ENCODE measurements at places on chromosomes 1 and 21.

DNA sequence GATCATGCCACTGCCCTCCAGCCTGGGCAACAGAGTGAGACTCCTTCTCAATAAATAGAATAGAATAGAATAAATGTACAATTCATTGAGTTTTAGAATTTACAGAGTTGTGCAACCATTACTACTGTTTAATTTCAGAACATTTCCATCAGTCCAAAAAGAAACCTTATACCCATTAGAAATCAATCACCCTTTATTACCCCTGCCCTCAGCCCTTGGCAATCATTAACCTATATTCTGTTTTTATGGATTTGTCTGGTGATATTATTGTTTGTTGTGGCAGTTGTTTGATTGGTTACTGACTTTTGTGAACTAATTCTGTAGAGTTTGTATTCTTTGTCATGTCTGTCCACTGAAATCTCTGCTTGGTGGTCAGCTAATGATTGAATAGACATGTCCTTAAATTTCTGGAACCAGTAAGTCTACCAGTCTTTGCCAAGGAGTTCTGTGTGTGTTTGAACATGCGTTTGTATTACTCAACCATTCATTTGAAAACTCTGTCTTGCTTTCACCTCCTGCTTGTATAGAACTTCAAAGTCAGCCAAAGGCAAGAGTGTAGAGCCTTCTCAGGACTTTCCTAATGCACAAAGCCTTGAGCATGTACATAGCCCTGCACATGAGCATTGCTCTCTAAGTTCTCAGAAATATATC is 208.8 kb downstream of the GPR52 start:
- DNase-seq = no peak

GRCh38 chr1:178143730-178144690 is 50.1 kb downstream of the RASAL2 start:
- DNase-seq = no peak

- no peak for DNase-seq
Measured at GRCh38 chr1:174028495-174028894, 6.3 kb upstream of the RC3H1 start.

DNA sequence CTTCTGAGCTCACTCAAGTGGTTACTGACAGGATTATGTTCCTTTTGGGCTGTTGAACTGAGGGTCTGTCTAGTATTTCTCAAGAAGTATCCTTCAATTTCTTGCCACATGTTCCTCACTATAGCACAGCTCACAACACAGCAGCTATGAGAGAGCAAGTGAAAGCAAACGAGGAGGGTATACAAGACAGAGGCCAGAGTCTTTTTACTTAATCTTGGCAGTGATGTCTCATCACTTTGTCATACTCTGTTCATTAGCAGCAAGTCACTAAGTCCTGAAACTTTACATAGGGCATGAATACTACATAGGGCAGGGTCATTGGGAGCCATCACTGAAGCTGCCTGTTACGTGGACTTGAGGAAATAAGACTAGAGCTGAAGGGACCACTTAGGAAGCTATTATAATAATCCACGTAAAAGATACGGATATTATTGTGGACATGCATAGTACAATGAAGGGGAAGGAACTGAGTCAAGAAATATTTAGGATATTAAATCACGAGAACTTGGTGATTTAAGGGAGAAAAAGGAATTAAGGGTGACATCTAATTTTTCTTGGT is 63.7 kb downstream of the SLC30A7 start:
- no peak for DNase-seq

- DNase-seq = no peak
Measured at GRCh38 chr1:220680085-220680687, 10.0 kb upstream of the C1orf115 start.

DNA sequence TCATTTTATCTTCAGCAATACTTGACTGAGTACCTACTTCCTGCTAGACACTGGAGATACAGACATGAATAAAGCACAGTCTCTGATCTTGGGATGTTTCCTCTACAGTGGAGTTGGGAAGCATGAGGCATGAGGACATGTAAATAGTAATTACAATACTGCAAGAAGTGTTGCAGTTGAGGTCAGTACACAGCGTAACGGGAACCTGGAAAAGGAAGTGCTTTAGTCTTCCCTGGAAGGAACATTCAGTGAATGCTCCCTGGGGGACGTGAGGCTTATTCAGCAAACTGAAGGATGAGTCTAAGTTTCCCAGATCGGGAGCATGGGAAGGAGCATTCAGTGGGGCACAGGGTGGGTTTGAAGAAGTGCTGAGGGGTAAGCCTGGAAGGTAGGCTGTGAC is 112.4 kb downstream of the PIK3R3 start:
- DNase-seq = no peak

DNA sequence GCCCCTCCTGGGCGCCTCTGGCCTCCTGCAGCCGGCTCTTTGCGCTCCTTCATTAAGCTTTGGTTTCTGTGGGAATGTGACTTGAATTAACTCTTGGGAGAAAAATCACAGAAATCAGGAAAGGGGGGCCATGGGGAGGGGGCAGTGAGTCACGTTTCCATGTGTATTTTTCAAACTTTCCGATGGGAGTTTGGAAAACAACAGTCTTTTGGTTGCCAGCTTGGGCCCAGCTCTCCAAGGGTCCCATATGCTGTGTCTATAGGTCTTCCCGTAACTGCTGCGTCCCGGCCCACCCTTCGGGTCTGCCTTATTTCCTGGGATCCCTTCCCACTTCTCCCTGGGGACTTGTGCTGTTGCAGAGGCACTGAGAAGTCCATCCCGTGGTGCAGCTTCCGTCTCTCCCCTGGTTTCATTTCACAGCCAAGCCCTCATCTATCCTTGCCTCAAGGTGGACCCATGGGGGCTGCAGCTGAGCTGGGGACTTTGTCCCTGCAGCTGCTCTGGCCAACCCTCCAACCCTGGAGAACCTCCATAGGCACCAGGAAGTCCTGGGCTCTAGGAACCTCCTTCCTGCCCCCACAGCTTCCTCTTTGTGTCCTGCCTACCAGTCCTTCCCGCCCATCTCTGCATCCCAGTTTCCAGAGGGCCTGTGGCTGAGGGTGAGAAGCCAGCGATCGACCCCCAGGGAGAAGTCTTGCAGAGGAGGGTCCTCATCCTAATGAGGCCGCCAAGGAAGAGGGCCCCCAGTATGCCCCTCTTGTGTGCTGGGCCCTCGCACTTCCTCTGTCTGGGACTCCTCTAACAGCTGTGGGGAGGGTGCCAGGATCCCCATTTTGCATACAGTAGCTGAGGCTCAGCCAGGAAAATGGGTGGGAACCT is 11.6 kb upstream of the LMNA start:
- no peak for DNase-seq

- no peak for DNase-seq
Measured at GRCh38 chr21:31983554-31983953, 110.7 kb downstream of the HUNK start.

DNA sequence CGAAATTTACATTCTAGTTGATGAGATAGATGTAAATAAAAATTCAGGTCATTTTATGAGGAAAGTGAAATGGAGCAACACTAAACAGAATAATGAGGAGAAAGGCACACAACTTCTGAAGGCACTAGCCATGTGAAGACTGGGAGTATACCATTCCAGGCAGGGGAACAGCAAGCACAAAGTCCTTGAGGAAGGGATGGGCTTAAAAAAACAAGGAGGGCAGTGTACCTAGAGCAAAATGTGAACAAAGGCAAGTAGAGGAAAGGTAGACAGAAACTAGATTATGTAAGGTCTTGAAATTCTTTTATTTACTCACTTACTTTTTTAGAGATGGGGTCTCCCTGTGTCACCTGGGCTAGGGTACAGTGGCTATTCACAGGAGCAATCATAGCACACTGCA is 54.1 kb upstream of the LRIG2 start:
- no peak for DNase-seq
